ENCODE measurements at places on chromosomes 11 and 22.

GRCh38 chr11:119149786-119150275, 979 bp downstream of the ABCG4 start:
- DNase-seq: no peak

GRCh38 chr11:63603180-63603518, 11.1 kb downstream of the PLAAT3 start:
- no peak for DNase-seq

GRCh38 chr11:120608760-120609211, 97.2 kb downstream of the GRIK4 start:
- DNase-seq: no peak

DNA sequence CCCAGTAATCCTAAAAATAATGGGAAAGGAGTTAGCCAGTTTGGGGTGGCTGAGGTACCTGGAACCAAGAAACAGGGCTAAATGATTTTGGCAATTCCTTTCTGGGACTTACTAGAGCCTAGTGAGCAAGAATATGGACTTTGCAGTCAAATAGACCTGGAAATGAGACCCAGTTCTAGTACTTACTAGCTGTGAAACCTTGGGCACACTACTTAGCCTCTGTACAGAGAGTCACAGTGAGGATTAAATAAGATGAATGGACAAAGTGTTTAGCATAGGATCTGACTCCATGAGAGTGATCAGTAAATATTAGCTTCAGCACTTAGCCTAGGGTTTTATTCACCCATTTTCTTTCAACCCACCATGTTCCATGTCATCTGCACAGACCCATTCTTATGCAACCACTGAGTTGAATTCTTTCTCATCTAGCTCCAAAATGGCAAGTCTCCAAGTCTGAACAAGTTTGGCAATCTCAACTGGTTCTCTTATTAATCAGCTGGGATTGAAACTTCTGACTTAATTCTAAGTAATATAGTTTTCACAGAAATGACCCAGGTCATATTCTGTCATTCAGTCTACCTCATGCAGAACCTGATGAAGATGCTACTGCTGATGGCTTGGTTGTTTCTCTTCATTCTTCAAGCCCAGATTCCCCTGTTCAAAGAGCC, 15.0 kb upstream of the SORL1 start:
- DNase-seq: no peak

- DNase-seq: no peak
These were observed 8.5 kb downstream of the TMEM258 start for GRCh38 chr11:61783717-61784505.

- no peak for DNase-seq
These were observed 209.7 kb downstream of the C11orf91 start for GRCh38 chr11:33490842-33491370.

- DNase-seq: no peak
These were observed 100.7 kb downstream of the NAV2 start for GRCh38 chr11:19813158-19813879.

DNA sequence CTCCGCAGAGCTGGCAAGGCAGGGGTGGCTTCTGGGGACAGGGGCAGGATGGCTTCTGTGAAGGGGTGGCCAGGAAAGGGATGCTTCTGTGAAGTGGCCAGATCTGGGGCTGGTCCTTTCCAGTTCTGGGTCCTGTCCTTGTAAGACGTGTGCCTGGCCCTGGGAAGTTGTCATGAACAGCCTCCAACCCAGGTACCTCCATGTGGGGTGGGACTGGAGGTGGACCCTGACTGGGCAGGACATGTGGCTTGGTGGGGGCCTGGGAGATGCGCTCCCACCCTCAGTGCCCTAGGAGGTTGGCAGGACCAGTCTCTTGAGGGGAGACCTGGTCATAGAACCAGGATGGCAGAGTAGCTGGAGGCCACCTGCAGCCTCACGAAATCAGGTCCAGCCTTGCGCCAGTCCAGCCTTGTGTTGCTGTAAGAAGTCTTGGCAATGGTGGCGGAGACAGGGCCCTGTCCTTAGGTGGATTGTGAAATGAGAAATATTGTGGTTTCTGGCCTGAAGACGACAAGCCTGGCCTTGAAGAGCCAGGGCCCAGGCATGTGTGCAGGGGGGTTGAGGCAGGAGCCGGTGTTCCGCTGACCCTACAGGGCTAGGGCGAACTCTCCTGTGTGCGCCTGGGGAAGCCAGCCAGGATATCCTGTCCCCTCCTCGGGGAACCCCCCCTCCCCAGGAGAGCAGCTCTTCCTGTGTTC, 2.6 kb downstream of the KCNQ1 start:
- DNase-seq: no peak

- DNase-seq: no peak
These were observed 322.0 kb downstream of the FAT3 start for GRCh38 chr11:92546603-92547002.

DNA sequence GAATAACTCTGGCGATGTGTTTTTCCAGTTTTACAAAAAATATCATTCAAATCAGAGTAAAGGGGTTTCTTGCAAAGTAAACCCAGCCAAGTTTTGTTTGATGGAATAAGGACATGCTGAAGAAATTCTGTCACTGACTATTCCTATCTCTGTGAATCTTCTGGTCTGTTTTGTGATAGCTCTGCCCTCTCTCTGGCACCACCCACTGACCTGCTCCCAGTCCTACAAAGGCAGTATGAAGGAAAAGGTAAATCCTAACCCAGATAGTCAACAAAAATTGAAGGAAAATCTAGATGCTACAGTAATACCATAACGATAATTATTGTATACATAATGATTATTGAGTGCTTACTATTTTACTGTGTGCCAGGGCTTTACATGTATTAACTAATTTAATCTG, 76.3 kb upstream of the TP53AIP1 start:
- DNase-seq: no peak

DNA sequence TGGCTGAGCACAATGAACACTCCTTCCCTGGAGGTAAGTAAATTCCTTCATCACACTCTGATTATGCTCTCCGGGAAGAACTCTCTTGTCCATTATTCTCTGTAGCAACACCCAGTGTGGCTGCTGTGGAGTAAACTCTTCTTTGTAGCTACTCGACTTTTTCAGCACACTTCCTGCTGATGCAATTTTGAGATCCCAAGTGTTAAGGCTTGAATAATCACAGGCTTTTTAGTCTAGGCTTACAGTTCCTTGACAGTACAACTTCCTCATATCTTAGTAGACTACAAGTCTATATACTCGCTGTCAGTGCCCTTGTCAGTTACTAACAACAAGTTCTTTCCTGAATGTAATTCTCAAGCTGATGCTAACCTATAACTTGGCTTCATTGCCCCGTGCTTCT, 301.8 kb upstream of the API5 start:
- DNase-seq: no peak

GRCh38 chr11:95070471-95070870, 3.8 kb downstream of the SRSF8 start:
- no peak for DNase-seq

GRCh38 chr11:103927535-103927934, 108.9 kb upstream of the DDI1 start:
- no peak for DNase-seq

DNA sequence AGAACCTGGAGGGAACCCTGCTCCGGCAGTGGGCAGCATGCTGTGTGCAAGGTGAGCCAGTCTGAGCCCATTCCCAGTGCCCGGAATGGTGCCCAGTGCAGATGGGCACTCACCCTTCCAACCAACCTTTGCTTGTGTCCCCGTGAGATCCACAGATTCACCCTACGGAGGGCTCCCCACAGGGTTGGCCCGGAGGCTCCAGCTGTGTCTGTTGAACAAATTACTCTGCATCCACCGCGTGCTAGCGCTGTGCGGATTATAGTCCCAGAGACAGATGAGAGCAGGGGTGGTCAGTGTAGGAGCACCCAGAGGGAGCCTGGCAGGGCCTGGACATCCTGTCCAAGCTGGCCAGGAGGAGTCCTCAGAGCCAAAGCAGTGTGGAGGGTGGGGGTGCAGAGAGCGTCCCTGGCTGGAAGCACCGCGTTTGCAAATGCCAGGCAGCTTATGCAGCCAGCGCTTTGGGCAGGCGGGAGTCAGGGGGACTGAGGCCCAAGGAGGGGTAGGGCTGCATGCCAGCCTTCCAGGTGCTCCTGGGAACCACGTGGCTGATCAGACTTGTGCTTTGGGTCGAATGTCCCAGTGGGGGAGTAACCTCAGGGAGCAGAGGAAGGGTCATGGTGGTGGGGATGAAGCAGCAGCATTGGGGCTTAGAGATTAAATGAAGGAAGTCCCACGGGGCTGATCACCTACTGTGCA, 80.5 kb downstream of the KCNQ1 start:
- no peak for DNase-seq

DNA sequence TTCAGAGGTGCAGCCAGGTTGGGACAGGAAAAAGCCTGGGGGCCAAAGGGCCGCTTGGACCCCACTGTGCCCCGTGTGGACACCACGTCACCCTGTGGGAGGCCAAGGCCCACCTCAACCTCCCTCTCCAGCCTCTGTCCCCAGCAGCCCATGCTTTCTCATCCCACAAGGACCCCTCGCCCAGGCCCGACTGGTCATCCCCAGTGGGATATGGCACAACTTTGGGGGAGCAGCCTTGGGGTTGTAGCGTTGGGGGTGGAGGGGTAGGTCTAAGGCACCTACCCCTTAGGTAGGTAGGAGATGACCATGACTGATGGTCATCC, 44.0 kb downstream of the IGF2 start:
- DNase-seq: no peak

DNA sequence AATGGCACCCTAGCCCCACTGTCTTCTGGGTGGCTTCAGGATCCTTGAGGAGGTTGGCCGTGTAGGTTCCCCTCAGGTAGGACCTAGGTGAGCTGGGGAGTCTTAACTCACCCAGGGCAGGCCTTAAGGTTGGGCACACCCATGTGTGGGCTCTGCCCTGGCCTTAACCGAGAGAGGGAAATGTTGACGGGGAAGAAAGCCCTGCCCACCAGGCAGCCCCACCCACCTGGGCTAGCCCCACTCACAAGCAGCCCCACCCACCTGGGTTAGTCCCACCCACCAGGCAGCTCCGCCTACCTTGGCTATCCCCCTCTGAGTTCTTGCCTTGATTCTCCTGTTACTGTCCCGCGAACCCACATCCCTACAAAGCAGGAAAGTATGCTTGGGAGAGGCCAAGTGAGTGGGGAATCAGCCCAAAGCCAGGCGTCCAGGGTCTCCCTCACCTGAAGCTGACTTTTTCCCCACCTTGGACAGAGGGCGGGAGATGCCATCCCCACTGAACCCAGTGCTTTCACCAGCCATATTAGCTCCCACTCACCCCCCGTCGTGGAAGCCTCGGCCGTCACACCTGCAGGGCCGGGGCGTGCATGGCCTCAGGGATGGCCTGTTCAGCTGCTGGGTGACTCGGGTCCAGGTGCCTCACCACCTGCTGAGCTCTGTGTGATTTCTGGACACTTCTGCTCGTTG, at the start of gene MYEOV:
Gene MYEOV, plus strand, starts transcription at position 337 of the 687 bp plus-strand sequence. CDS start 1,200 bp downstream, outside the sequence.
- peak; percentile 56 for DNase-seq

- DNase-seq: no peak
These were observed 44.7 kb downstream of the GAB4 start for GRCh38 chr22:16963189-16963945.

DNA sequence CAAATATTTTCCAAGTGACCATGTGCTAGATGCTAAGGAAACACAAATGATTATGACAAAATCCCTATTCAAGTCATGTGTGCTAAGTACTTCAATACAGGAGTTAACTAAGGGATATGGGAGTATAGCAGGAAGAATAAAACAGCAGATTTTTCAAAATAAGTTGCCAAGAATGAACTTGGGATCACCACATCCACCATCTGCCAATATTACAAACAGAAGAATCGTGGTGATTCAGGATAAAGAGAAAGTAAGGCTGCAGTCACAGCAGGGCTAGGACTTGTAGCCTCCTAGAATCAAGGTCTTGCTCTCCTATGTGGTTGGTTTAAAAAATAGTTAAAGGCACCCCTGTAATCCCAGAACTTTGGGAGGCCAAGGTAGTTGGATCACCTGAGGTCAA, 34.3 kb downstream of the MRTFA start:
- DNase-seq: no peak

DNA sequence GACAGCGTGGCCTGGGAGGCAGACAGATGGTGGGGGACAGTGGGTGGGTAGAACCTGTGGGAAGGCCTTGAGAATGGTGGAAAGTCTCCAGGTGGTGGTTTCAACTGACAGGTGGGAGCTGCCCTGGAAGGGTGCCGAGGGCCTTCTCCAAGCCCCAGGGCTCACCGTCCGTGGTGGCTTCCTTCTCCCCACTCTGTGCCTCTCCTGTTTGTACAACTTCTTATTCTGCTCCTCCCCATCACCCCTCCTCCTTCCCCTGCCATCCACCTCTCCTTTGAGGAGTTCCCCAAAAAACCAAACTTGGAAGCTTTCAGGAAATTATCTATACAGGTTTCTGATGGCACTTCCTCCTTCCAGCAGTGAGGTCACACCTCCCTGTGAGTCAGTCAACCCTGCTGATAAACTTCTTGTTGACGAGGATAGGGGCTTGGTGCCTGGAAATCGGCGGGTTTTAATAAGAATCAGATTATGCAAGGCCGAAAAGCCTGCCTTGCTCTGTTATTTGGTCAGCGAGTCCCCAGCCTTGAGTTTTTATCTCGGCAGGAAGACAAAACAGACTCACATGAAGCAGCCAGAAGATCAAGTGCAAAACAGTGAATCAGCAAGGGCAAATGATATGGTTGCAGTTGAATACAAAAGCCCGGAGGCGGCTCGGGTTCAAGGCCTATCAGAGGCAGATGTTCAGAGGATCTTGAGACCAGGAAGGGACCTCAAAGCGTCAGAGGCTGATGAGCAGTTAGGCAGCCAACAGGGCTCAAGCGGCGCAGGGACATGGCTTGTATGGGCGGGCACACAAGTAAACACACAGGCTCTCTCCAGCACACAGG, 9.5 kb upstream of the ST3GAL4 start:
- no peak for DNase-seq

GRCh38 chr11:70622091-70622490, 223.8 kb downstream of the CTTN start:
- no peak for DNase-seq

DNA sequence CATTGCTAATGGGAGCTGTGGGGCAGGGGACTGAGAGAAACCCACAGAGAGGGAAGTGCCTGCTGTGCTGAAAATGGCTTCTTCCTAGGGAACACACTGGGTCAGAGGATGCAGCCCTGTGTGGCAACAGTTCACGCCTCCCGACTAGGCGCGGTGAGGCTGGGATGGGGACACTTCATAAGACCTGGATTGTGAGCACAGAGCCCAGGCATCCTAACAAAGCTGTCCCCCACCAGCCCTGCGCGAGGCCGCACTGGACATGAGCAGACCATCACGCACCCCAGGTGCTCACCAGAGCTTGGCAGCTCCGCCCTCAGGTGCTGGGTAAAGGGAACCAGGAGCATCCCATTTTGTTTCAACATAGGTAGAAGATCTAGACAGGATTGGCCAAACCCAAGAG, 1.8 kb upstream of the KRTAP5-4 start:
- DNase-seq: no peak

- DNase-seq: no peak
These were observed 3.0 kb downstream of the TRIM29 start for GRCh38 chr11:120134931-120135228.

All from memory B cell (primary cell).